Fibroblast of skin of right biceps (primary cell): ENCODE measurements at places on chromosomes 6 and 20.

GRCh38 chr6:137799950-137800568, 67.0 kb upstream of the TNFAIP3 start:
- DNase-seq = peak; percentile 64

- no peak for DNase-seq
Observed at GRCh38 chr6:41201764-41202173, 820 bp upstream of the TREML2 start.

DNA sequence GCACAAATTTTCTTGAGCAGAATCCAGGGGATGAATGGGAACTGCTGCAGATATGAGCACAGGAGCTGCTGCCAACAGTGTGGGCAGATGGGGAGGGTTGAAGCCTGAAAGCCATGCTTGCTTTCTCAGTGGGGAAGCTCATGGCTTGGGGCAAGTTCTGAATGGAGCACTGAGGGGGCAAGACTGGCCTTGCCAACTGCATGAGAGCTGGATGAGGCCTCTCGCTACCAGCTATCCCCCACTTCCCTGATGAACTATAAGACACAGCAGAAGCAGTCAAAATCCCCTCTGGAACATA, 28.3 kb downstream of the TREM1 start:
- no peak for DNase-seq

- DNase-seq = no peak
Observed at GRCh38 chr20:63425846-63426485, 46.5 kb downstream of the KCNQ2 start.

DNA sequence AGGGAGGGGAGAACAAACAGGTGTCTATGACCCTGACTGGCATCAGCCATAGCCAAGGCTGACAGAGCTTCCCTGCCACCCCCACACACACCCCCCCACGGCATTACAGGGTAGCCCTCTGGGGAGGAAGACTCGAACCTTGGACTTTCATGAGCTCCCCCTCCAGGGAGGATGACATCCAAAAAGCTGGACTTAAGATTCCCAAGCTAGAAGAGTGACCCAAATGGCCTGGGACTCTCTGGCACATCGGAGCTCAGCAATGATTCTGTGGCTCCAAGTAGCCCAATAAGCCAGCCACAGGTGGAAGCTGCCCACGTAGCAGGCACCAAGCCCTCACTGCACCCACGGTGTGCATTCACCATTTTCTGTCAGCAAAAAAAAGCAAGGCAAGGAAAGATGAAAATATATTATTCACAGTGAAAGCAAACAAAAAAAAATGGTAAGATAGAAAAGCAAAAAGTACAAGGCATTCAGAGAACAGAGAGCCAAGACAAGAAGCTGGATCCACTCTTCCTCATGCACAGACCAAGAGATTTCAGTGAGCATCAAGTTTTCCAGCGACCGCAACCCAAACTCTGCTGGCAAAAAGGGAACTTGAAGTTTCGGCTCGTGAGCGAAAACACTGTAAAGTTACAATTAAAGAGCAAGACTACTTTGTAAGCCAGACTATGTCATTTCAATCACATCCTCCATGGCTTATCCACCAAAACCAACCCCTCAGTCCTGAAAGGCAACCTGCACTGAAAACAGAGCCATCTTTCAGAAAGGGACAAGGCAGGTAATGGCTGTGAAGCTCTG, 10.9 kb downstream of the JAG1 start:
- no peak for DNase-seq

- DNase-seq = no peak
Observed at GRCh38 chr6:144835322-144835973, 550.3 kb downstream of the UTRN start.

DNA sequence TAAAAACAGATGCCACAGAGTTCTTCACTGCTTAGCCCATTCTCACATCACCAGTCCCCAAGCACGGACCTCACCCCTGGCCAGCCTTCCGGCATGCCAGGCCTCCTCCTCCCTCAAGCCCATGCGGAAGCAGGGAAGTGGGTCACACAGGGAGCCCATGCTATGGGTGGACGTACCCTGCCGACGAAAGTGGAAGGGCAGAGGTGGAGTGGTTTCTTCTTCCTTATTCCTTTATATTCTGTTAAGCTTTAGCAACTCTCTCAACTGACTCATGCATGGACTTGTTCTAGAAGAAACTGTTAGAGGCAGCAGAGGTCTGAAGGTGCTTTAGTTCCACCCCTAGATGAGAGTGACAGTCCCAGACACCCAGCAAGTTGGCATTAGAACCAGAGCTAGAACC, 118.6 kb downstream of the LY86 start:
- no peak for DNase-seq

- peak; percentile 11 for DNase-seq
Observed at GRCh38 chr6:127298475-127298874, 31.8 kb downstream of the RNF146 start.

- DNase-seq = peak; percentile 42
Observed at GRCh38 chr6:25788305-25788922, 33.9 kb downstream of the SLC17A4 start.

DNA sequence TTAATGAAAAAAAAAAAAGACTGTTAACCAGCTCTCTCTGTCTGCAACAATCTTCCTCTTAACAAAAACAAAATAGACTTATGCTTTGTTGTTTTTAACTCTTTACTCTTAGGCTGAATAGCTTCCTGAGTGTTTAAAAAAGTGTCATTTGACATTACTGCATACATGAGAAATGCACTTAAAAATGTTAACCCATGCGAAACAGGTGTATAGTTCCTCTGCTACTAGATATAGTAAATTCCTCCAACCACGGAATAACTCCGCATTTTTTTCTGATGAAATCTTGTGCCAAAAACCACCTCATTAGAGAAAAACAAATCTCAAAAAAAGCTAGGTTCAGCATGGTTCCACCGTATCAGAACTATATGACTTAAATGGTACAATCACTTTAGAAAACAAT, 426.0 kb downstream of the ADGRB3 start:
- DNase-seq = peak; percentile 3

GRCh38 chr6:21450149-21450548, 143.4 kb upstream of the SOX4 start:
- no peak for DNase-seq

DNA sequence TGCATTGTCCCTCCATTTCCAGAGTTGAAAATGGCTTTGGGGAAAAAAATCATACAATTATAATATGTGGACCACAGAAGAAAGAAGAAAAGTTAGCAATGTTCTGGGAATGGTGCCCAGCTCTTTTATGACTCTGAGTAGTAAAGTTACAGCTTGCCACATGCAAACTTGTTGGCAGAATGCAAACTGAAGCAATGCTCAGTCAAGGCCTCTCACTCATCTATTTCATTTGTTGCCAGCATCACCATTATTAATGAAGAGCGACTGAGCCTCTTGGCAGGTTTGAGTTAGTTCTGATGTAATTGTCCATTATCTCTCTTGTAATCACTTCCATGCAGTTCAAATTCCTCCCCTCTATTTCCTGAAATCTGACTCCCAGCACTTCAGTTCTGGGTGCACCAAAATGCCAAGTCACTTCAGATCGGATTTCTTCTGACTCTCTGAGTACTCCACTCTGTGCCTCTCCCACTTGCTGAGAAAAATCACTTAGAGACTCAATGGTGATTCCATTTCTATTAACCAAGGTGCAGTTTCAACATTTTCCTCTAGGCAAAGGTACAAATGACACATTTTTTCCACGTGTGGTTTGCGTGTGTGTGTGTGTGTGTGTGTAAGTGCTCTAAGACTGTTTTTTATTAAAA, 154.4 kb upstream of the STMND1 start:
- DNase-seq = peak; percentile 99

DNA sequence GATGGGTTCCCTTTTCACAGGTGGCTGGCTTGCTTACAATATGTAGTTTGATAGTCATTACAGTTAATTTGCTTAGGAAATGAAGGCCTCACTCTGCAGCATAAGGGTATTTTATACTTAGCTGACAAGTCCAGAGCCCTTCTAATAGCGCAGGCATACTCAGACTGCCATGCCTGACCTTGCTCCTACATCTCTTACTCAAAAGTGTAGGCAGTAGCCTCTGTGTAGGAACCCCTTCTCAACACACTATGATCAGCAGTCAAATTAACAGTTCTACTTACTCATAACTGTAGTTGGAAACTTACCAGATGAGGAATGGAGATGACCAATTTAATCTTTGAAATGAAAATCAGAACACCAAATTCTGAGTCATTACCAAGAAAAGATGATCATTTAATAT, 373.5 kb downstream of the TBC1D32 start:
- DNase-seq = no peak

DNA sequence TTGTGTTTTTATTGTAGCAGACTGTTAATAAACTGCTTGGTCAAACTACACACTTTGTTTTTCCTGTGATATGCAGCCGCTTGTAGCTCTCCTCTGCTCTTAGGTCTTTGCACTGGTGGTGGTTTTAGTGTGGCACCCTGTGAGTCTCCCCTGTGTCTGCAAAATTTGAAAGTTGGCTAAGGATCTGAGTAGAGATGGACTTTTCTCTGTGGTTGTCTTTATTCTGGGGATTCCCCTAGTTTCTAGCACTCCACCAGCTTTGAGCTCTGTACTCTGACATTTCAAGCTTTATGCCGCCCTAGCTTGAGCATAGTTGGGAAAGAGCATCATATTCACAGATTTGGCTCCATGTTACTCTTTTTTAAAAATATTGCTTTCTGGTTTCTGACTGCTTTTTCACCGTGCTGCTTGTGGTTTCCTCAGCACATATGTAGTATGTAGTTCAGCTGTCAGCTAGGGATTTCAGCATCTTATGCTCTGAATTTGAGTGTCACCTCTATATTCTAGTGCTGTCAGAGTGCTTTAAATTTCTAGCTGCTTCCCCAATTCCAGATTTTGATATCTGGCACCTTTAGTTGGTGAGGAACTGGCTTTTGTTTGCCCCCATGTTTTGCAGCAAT, 25.4 kb downstream of the CDYL start:
- DNase-seq = no peak

DNA sequence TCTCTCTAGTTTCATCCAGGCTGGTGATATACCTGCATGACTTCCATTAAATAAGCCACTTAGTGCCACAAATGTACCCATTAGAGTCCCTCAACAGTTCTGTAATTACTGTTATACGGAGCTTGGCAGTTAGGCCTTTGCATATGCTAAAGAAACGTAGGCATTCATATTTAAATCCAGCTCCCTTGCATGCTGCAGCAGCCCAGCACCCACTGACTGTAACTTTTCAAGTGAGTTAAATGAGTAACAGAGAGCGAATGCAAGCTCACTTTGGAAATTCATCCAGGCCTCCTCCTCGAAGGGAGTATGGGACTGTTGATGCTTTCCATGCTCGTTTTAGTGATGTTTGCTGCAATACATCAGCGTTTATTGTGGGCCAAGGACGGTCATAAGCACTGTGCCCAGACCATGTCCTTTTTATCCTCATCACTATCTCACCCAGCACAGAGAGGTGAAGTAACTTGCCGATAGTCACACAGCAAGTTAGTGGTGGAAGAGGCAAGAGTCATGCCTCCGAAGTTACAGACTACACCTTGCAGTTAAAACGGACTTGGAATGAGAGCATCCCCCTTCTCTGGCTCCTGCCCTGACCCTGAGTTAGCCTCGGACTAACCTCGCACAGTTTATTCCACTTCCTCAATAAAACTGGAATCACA, 179.4 kb upstream of the PDE10A start:
- no peak for DNase-seq

DNA sequence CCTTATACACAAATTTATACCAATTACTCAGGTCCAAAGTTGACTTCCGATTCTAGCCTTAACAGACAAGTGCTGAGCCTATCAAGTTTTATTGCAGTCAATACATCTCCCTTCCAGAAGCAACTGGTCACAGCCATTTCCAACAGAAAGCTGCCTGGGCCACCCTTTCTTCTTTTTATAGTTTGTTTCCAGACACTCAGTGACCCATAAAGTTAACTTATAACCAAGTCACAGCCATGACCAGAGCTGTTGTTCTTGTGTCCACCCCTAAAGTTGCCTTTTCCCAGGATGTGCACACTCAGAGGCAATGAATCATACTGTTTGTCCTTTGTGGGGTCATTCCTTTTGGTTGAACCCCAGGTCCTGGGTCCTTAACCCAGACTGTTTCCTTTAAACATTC, 89.9 kb downstream of the CD83 start:
- DNase-seq = no peak
